ENCODE measurements at places on chromosomes 2 and 18. TPM values are rescaled to one million over a fixed set of nuclear protein-coding genes. Genes with fewer than 3 reads are reported as not detected.

Gene HOXD10
- total RNA-seq = not detected

Gene UBXN2A
- total RNA-seq = 14.9 TPM

Gene SP140L
- total RNA-seq = 1.1 TPM

Gene RNF125
- total RNA-seq = 5.2 TPM

Gene MERTK
- total RNA-seq = 12.3 TPM

DNA sequence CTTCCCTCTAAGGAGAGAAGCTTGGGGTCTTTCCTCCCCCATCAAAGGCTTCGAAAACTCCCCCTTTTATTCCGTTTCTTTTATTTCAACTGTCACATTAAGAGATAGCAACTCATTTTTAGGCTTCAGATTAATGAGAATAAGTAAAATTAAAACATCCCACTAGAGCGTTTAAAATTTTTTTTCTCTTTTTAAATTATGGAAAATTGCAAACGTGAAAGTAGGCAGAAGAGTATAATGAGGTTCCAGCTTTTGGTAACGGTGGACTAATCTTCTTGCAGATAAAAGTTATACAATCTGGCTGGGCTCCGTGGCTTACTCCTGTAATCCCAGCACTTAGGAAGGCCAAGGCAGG, 21.9 kb upstream of the RMP24 start:
- no peak for DNase-seq

- no peak for DNase-seq
Measured at GRCh38 chr2:5242751-5243150, 449.4 kb upstream of the SOX11 start.

GRCh38 chr2:228066126-228066798, 115.2 kb downstream of the SPHKAP start:
- DNase-seq = no peak

DNA sequence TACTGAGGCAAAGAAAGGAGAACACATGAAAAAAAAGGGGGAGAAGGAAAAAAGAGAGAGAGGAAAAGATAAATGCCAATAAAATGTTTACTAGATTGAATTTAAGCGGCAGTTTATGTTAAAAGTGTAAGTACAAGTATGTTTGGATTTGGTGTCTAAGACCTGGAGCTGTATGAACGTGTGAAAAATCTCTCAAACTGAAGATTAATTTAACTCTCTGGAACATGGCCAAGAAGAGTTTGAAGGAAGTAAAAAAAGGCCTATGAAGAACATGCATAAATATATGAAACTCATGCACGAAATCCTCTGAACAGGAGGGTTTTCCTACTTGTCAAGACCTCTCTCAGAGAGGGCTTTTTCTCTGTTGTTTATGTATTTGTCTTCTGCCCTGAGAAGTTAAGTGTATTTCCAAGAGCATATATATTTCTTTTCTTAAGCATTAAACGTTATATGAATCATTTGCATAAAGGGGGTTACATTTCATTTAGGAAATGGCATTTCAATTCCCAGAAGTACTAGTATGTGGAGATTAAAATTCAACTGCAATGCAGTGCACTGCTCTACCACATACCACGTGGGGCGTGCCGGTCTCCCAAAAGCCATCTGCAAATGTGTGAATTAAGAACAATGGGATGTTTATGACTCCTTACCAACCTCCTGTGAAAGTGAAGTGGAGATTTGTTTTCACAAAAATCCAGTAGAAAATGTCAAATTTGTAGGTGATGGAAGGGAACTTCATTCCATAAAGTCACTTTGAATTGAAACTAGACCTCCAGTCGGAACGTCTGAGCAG, 281.1 kb upstream of the TRIB2 start:
- no peak for DNase-seq

- no peak for DNase-seq
Measured at GRCh38 chr2:152167065-152167464, 8.5 kb downstream of the STAM2 start.

DNA sequence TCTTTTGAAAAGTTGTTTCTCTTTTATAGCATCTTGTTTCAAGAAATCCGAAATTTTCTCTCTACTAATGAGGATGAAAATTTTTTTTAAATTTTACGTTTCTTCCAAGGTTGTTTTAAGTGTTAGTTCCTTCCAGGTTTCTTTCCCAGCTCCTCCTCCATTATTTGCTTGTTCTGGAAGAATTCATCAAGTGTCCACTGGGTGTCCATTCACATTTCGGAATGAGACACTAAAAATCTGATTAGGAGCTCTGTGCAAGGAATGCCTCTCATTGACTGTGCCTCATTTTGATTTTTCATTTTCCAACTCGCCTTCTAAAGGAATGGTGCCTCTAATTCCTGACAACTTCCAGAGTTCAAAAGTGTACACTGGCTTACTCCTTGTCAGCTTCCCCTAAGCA, 6.1 kb downstream of the SP100 start:
- no peak for DNase-seq

DNA sequence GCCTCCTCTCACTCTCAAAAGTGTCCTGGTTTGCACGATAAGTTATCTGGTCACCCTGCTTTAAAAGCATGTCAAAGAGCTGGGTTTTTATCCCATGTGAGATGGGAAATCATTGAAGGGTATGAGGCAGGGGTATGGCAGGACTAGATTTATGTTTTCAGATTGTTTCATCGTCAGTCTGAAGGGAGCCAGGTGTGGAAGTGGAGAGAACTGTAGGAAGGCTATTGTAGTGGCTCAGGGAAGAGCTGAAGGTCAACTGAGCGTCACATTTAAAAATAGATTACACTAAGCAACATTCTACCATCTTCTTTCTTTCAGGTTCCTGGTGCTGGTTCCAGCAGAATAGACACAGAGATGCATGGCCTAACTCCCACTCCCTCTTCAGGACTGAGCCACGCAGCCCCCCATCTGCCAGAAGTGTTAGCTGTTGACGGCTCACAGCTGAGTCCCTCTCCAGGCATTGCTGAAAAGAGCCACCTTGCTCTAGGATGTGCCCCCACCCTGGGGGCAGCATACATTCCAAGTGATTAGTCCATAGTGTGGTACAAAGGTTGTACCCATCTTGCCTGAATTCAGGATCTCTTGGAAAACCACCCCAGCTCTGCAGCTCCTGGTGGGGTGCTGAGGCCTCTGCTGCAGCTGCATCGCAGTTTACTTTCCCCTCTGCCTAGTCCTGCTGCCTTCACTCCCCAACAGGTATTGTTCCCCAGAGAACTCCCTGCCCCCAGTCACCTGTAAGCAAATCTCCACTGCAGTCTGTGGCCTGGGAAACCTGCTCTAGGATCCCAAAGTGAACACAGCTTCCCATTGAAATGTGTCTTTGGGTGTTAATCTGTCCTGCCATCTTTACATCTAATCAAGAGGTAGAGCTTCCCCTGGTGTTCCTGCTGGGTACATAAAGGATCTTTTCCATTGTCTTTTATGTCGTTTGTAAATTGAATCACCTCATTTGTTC, 79.5 kb upstream of the KLF7 start:
- DNase-seq = no peak

GRCh38 chr2:45072862-45073237, 63.6 kb upstream of the SIX2 start:
- DNase-seq = no peak

GRCh38 chr2:207525296-207525695, 4.5 kb upstream of the CREB1 start:
- no peak for DNase-seq
